ENCODE measurements at places on chromosomes 6 and 20.

GRCh38 chr6:16741112-16742016, 19.9 kb downstream of the ATXN1 start:
- DNase-seq: no peak

GRCh38 chr6:107411161-107411560, 48.2 kb downstream of the PDSS2 start:
- DNase-seq: no peak

GRCh38 chr6:89044328-89045010, 36.1 kb upstream of the PNRC1 start:
- no peak for DNase-seq

DNA sequence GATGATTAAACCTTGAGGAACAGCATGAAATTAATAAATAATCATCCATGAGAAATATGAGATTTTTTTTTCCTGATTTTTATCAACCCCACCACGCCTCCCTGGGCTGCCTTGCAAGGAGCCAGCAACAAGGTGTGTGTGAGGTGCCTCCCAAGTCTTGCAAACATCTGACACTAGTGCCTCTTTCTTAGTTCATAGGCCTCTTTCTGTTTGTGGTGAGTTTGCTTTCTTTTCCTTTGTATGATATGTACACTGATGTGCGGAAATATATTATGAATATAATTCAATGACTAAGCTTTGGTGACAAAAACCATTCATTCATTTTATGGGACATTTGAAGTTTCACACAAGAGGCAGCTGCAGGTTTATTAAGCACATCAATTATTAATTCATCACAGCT, 63.2 kb upstream of the SYNDIG1 start:
- no peak for DNase-seq

DNA sequence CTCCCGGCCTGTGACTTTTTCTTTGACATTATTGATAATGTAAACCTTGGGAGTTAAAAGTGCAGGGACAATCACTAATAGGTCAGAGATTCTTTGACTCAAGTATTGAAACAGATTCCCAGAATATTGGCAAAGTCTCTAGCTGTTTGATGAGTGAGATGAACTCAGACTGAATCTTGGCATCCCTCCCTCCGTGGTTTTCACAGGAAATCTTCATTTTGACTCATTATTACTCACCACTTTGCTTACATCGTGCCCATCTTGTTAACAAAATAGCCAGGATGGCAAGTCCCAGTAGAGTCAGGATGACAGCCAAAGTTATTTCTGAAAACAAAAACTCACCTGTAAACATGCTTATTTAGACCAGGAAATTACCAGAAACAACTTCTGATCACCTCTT, 2.0 kb downstream of the TSBP1 start:
- no peak for DNase-seq

DNA sequence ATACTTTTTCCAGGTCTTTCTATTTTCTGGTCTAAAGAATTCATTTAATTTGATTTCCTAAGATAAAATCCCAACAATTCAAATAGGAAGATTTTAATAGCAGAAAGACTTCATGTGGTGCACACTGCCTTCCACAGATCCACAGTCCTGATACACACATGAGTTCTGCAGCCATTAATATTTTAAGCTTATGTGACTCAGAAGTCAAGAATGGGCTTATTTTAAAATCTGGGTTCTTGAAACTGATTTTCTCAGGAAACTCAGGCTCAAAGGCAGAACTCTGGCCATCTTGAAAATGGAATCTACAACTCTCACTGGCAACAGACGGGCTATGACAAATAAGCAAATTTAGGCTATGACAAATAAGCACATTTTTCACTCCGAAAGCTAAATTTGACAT, 88.2 kb downstream of the COL12A1 start:
- no peak for DNase-seq

DNA sequence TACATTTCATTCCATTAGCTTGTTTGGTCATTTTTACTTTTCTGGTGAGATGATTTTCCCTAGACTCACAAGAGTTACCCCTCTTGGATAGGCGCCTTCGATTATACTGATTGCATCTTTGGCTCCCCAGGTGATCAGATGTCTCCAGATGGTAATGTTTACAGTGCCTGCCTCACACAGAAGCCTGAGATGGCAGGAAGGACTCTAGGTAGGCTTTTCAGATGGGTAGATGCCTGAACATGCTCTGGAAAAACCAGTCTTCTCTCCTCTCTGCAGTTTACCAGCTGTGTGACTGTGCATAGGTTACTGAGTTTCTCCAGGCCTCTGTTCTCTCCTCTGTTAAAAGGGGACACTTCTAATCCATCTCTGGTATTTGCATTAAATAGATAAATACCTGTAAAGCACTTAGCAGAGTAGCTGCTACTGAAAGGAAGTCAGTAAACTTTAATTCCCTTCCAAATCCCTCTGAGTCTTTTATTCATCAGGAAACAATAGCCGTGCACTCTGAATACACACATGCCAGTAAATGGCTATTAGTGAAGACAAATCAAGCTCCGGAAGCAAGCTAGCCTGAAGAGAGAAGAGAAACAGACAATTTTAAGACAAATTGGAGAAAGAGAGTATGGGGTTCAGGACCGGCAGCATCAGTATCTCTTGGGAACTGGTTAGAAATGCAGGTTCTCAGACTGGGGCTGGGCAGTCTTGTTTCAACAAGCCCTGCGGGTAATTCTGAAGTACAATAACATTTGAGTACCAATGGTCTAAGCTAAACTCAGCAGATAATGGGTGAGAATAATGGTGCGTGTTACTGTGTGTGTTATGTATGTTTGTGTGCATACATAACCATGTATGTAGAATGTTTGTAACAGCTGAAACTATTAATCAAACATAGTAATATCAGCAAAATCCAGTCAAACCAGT, 139.4 kb downstream of the UST start:
- DNase-seq: no peak

All from substantia nigra (tissue), 51 donors.